ENCODE measurements at places on chromosomes 11 and 22.

GRCh38 chr11:76237914-76238313, 31.6 kb upstream of the WNT11 start:
- peak; percentile 29 for DNase-seq

- no peak for DNase-seq
Measured at GRCh38 chr11:134342572-134343340, 11.0 kb downstream of the GLB1L2 start.

DNA sequence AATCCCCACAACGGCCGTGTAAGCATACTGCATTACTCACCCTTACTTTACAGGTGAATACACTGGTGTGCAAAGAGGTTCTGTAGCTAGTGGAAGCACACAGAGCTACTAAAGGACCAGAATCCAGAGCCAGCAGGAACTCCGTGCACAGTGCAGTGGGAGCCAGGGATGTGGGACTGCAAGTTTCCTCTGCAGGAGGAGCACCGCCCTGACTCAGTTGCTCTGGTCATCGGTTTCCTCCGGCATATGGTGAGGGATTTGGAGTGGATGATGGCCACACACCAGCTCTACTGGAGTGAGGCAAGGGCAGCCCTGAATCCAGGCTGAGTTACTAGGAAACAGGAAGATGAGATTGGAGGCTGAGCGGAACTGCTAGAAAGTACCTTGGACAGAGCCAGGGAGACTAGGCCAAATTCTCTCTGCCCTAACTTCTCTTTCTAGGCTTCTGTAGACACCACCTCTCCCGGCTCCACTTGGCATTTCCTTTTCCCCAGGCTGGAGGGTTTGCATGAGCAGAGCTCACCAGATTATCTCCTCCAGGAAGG, 18.2 kb upstream of the C22orf42 start:
- DNase-seq: no peak

GRCh38 chr11:61901397-61901796, 10.1 kb upstream of the FADS3 start:
- DNase-seq: no peak

DNA sequence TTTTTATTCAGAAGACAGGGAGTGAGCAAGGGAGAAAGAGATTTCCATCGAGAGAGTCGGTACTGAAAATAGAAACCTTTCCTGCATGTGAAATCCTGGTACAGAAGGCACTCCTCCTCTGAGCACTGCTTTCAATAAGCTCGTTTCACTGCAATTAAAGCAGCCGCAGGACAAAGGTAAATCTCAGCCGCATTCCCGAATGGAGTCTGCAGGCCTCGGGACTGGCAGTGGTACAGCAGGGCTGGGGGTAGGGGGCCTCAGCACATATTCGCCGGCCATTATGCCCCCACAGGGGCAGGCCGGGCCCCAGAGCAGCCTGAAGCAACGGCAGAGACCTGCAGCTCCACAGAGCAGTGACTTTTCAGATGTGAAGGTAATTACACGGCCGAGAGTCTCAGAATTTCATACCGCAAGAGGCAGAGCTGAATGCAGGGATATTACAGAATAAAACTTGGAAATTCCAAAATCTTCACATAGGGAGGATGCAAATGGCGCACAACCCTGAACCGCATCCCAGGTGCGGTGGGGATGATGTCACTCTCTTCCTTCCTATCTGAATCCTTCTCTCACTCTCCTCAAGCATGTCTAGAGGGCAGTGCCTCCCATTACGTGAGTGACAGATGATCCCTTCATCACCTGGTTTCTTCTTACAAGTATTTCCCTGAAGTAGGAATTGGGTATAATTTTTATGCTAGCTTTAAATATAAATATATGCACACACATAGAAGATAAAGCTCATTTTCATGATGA, 622.1 kb downstream of the OPCML start:
- DNase-seq: peak; percentile 80

- DNase-seq: no peak
Measured at GRCh38 chr22:40004836-40005235, 10.1 kb downstream of the FAM83F start.

GRCh38 chr11:47969401-47969800, 11.0 kb upstream of the PTPRJ start:
- DNase-seq: no peak

DNA sequence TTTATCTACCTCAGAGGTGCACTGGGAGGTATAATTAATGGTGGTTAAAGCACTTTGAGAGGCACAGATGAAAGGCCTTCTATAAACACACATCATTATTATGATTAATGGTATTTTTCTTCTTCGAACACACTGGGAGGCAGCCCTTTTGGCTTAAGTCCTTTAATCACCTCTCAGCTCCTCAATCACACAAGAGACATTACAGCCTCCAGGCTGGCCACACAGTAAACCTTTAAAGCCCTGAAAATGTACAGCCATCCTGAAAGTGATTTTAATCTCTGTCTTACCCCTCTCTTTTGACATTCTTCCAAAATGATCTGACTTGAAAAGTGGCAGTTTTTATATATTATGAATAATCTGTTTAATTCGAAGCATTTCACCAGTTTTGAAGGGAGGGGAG, 54.3 kb upstream of the VSTM5 start:
- no peak for DNase-seq

DNA sequence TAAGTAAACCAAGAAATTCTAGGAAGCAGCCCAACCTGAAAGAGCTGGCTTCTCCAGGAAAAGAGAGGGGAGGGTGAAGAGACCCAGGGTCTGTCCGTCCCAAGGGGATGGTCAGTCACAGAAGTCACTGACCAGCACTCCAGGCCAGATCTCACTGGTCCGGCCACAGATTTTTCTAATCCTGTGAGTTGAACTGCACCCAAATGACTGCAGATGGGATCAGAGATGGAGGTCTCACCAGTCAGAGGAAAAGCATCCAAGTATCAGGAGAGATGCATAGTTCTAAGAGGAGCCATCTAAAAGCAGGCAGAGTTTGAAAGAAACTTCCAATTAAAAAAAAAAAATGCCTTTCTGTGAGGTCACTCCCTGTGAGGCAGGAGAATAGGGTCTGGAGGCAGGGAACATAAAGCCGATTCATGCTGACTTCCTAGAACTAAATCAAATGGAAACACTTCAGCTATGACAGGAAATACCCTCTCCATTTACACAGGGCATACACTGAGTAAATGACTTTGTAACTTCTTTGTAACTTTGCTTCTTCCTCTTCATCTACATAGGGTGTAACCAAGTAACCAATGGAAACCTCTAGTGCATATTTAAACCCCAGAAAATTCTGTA, 144.5 kb downstream of the CCDC34 start:
- DNase-seq: peak; percentile 63

DNA sequence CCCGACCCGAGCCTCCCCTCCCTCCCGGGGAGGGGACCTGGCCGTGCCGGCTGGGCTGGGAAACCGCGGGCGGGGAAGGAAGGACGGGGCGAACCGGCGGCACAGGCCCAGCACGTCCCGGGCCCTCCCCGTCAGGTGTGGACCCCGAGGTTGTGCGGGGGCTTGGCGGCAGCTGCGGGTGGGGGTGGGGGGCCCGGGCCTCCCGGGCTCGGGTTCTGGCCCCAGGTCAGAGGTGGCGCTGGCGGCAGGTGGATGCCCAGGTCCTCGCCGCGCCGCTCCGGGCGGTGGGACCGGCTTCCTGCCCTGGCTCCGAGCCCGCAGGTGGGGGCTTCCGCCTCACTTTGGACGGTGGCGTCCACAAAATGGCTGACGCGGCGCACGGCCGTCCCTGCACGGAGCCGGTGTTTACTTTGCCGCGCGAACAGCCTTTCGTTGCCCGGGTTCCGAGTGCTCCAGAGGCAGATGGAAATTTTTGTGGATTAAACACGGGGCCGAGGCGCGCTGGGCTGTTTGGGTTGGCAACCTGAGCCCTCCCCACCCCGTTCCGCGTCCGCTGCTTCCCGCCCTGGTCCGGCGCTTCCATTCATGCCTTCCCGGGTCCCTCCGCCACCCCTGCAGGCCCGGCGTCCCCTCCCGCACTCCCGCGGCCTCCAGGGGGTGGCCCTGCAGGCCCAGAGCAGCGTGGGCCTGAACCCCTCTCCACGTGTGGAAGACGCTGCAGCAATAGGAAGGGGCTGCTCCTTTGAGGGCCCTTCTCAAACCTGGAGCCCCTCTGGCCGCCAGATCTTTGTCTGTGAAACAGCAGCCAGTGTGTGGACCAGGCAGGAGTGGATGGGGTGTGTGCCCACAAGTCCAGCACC, 92.0 kb upstream of the KCNQ1OT1 start:
- DNase-seq: no peak

DNA sequence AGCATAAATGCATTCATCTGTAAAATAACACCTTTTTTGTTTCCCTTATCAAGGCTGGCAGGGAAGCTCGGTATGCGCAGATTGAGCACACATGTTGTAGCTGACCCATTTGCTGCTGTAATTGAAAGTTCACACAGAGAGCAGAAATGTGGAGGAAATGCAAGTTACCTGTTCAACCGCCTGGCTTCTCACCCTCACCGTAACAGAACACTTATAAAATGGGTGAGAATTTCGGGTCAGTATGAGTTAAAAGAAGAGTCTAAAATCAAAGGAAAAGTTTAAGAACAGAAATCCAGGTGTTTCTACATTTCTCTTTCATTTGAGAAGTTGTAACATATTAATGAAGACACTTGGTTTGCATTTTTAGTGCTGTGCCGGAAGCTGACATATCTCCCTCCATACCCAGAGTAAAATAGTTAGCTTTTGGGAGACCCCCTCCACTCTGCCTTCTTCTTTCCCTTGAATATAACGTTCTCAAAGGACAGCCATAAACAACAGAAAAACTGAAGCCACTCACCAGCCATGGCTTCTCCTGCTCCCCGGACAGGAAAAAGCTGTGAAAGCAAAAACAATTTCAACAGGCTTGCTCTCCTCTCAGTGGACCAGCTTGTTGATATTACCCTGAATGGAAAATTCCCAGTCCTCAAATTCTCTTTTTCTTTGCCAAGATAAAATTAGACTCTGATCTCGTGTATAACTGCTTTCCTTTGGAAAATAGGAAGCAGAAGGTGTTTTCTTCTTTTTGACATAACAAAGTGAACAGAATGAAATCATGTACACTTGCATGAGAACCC, at the start of gene CASP12:
Gene CASP12, minus strand, starts transcription at position 570 of the 794 bp plus-strand sequence.
- DNase-seq: peak; percentile 90

DNA sequence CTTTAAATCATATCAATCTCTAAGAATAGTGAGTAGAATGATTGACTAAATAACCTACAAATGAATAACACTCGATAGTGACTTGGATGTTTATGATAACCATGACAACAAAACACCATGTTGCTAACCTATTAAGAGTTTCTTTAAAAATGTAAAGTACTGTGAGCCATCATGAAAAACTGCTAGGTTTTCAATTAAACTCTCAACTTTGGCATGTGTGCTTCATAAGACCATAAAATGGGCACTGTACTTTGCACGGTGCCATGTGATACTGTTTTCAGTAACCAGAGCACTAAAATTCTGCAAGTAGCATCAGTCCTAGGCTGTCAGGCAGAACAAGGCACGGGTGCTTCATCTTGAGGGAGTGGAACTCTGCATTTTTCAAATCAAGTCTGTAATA, 96.2 kb upstream of the TRIM77 start:
- no peak for DNase-seq

DNA sequence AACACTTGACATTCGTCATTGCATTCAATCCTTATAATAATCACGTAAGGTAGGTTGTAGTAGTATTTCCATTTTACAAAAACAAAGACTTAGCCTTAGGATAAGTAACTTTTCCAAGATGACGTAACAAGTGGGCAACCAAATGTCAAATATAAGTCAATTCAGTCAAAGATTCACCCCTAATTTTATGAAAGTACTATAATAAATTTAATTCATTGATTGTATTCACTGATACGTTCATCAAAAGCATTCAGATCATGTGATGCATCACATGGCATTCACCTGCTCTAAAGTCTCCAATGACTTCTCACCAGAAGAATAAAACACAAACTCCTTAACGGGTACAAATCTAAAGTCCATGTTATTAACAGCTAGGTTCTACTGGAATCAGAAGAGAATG, 2.1 kb downstream of the KIF18A start:
- no peak for DNase-seq

DNA sequence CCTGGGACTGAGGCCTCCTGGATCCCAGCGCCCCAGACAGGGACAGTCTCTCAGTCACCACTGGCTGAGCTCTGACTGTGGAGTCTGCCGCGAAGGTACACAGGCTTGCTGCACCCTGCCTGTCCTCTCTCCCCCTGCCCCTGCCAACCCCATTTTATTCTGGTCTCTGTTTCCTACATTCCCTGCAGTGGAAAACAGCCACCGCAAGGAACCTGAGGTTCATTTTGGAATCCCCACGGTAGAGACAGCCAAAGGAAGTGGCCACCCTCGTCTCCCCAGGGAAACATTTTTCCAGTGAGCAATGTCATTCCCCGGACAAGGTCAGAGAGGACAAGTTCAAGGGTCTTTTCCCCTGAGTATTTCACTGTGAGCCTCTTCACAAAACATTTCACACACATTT, 56.6 kb downstream of the FBXO7 start:
- DNase-seq: no peak

DNA sequence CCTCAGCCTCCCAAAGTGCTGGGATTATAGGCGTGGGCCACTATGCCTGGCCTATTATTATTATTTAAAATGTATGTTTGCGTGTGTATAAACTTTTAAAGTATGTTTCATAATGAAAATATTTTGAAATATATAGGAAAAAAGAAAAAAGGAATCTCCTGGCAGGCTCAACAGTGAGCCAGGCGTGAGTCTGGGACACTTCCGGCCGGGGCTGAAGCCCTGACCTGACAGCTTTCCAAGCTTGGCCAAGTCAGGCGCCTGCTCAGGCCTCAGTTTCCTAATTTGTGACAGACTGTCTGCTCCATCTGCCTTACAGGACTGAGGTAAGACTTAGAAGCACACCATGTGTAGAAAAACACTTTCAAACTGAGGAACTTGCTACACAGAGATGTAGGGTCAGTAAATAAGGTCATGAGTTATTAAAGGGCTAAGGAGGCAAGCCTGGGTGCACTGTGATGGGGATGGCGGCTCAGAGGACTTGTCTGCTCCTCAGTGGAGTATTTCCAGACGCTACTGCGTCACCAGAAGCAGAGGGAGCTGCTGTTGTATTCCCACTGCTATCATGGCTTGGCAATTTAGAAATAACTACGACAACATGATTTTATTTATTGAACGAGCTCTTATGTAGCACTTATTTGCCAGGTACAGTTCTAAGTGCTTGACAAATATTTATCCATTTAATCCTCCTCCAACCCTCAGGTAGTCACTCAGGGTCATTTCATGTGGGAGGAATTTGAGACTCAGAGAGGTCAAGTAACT, 100.1 kb downstream of the PRR5L start:
- no peak for DNase-seq

- DNase-seq: no peak
Measured at GRCh38 chr11:96741068-96741467, 351.3 kb downstream of the JRKL start.

GRCh38 chr11:11288972-11289616, 64.0 kb downstream of the CSNK2A3 start:
- peak; percentile 80 for DNase-seq

DNA sequence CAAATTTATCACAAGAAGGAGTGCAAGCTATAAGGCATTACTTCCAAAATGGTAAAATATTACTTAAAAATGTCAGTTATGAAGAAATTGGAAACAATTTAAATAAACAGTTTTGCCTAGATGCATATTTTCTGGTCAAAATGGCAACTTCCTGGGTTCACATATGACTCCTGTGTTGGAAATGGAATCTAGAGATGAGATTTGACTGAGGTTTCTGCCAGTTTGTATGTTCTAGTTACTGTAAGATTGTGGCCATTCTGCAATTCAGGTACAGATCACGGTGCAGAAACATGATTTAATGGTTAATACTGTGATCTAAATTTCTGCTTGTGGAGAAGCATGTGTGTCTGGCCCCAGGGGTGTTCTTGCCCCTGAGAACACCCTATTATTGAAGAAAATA, 3.4 kb upstream of the OR4C6 start:
- DNase-seq: no peak

Data from G401 (cell line).